ENCODE measurements at places on chromosomes 1 and 21. TPM values are rescaled to one million over a fixed set of nuclear protein-coding genes. Genes with fewer than 3 reads are reported as not detected.
A peak's percentile ranks its signal among the peaks of the same experiment; 100 is the strongest.

DNA sequence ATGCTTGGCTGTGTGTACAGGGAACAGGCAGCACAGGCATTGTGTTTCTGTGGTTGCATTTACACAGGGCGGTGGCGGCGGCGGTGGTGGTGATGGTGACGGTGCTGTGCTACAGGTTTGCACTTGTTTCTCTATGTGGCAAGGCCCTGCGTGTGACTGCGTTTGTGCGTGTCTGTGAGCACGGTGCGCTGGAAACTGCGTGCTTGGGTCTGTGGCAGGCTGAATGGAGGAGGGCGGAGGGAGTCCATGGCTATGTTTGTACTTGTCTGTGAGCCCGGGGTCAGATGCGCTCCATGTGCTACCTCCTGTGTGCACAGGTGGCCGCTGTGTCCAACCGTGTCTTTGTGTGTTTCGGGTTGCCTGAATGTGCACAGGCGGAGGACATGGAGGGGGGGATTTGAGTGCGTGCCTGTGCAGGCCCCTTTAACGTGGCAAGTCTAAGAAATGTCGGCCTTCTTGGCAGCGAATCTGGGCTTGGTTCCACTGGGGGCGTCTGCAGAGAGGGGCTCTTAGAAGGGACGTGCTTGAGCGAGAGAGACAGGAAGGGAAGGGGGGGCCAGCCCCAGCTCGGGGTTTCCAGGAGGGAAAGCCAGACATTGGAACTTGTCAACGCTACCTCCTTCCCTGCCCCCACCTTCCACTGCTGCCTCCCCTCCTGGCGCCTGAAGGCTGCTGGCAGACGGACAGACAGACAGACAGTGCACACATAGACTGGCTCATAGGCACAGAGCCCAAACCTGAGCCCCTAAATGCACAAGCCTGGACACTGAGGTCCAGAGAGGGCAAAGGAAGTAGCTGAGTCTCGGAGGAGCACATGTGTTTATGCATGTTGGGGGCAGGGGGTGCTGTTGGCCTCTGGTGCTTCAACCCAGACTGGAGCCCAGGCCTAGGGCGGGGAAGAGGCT lies 32.7 kb upstream of the WASF2 start:
- no peak for DNase-seq

DNA sequence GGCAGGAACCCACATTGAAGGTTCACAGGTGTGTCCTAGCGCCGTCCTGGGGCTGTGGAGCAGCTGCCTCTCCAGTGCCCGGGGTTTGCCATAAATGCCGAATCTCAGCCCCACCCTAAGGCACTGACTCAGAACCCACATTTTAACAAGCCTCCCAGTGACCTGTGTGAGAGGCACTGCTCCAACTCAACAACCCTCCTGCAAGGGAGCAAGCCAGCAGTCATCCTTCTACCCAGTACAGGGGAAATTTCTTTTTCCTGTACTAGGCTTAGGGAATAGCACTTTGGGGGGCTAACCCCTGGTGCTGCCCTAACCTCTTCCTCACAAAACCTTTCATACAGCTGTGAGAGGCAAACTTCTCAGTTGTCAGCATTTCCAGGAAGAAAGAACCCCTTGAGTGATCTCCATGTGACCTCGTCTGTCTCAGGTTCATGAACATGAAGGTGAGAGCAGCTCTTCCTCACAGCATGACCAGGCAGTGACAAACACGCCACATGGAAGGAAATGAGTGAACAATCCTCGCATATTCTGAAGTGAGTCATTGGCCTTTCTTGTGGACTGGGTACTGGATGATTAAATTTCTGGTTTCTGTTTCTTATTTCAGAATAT lies 11.4 kb upstream of the BCAR3 start:
- no peak for DNase-seq

The IL20 gene
- total RNA-seq = 8.6 TPM

GRCh38 chr21:17451364-17451891 lies 61.4 kb upstream of the CXADR start:
- DNase-seq = peak; percentile 56

DNA sequence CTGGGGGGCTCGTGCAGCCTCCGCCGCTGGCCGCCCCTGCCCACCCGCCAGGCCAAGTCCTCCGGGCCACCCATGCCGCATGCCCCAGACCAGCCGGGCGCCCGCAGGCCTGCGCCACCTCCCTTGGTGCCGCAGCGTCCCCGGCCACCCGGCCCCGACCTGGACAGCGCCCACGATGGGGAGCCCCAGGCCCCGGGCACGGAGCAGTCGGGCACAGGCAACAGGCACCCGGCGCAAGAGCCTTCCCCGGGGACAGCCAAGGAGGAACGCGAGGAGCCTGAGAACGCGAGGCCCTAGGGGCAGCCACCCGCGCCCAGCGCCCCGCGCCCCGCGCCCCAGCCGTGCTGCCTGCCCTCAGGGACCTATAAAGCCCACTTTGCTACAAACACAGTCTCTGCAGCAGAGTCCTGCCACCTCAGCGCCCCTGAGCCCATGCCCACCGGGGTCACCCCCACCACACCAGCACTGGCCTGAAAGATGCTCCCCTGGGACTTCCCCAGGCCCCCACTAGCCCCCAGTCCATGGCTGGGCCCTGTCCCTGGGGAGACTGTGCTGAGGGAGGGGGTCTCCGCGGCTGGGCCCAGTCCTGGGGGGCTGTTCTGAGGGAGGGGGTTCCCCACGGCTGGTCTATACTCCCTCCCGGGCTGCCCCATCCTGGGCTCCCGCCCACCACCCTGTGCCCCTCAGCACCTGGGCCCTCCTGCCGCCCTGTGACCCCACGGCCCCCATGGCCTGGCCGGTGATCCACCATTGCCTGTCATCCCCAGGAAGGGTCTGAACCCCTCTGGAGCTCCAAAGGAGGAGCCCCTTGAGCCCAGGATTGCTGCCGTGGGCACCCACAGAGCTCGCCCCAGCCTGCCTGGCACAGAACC lies 8.6 kb downstream of the TNFRSF18 start:
- DNase-seq = no peak

- no peak for DNase-seq
Observed at GRCh38 chr1:201419256-201419655, 2.3 kb downstream of the TNNI1 start.

GRCh38 chr21:42855937-42856335 lies 23.4 kb downstream of the WDR4 start:
- DNase-seq = no peak

DNA sequence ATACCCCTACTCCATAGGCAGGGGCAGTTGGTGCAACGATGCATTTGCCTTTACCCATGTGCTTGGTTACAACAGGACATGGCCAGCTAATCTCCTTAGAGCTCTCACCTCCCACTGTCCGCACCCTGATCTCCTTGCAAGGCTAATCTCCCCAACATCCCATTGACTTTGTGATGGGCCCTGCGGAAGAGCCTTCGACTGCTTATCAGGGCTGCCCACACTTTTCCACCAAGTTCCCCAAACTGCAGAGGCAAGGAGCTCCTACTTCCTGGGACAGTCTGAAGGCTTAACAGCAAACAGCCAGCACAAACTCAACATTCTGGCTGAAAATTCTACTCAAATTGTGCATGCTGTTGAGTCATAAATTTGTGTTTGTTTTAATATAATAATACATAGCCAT lies 36.0 kb downstream of the C1orf94 start:
- no peak for DNase-seq

The COL9A2 gene
- total RNA-seq = 5.4 TPM

Data from omental fat pad (tissue), 4 donors.